ENCODE measurements at places on chromosomes 7 and 10.

GRCh38 chr10:99782447-99783286 is at the start of gene ABCC2:
TSS of gene ABCC2 (plus strand) at chr10:99782640. CDS start at chr10:99782845, 205 bp downstream.
- DNase-seq = no peak

DNA sequence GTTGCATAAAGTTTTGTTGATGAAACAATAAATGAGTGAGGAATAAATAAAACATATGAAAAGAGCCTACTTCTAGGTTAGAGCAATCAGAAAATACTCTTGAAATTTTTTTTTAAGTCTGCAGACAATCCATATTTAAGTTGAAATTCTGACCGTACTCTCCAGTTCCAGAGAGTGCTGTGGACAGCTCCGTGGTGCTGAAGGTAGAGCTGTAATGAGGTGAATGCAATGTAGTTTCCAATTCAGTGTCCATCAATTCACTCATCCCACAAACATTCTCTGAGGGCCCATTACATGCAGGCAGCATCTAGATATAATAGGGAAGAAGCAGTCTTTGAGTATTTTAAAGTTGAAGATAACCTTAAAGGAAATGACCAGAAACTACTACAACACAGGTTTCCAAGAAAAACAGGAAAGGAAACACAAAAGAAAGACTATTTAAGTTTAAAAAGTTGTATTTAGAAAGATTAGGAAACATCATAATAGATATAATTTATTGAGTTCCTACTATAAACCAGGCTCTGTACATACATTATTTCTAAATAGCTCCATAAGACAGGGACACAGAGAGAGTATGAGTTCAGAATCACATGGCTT is 44.0 kb upstream of the CRTAC1 start:
- DNase-seq = peak; percentile 28

GRCh38 chr7:24922099-24922773 is 57.7 kb downstream of the OSBPL3 start:
- no peak for DNase-seq

DNA sequence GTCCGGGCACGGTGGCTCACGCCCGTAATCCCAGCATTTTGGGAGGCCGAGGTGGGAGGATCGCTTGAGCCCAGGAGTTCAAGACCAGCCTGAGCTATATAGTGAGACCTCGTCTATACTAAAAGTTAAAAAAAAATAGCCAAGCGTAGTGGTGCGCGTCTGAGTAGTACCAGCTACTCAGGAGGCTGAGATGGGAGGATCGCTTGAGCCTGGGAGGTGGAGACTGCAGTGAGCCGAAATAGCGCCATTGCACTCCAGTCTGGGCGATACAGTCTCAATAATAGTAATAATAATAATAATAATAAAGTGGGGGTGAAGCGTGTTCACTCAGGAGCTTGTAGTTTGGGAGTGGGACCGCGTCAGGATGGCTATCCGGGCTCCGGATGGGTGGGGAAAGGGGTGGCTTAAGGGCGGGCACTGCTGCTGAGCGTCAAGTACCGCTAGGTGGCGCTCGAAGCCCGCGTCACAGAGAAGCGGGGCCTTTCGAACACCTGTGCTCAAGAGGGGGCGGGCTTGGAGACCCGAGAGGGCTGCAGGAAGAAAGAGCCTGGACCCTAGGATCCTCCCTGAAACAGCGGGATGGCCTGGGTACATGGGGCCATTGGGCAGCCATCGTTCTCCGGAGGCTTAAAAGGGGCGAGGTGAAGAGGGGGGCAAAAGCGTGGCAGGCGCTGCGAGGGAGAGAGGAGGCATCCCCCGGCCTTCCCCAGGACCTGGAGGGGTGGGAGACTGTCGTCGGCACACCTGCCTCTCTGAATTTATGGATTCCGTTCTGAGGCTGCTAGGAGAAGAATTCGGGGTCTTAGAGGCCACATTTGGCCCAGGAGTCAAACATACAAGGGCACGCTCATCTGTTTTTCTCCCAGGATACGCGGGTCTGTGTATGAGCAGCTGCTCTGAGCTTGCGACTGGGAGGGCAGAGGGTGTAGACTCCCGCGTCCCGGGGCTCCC is 14.5 kb downstream of the LBX1 start:
- DNase-seq = peak; percentile 64

DNA sequence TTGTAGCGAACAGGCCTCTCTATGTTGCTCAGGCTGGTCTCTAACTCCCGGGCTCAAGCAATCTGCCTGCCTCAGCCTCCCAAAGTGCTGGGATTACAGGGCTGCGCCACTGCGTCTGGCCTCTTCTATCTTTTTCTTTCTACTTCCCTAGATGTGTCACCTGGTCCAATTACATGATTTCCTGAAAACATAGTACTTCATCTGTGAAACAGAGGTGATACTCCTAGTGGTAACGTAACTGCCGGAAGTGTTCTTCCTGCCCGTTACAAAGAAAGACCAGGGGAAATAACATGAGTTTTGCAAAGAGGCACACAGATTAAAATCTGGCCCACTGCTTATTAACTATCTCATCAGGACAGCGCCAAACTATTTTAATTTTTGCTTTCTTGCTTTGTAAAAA is 18.4 kb upstream of the HGF start:
- no peak for DNase-seq

Measured in RKO (cell line).